ENCODE measurements at places on chromosomes 13 and 19.

DNA sequence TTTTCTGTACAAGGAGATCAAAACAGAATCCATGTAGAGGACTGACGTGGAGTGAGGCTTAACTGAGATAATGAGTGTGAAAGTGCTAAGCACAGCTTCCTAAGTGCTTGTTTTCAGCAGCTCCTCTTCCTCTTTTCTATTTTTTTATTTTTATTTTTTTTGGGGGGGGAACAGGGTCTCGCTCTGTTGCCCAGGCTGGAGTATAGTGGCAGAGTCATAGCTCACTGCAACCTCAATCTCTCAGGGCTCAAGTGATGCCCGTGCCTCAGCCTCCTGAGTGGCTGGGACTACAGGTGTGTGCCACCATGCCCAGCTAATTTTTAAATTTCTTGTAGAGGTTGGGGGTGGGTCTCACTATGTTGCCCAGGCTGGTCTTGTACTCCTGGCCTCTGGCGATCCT is 5.6 kb upstream of the FOSB start:
- DNase-seq = no peak

GRCh38 chr19:35775298-35776101 is at the start of gene ARHGAP33:
TSS of gene ARHGAP33 (plus strand) at chr19:35775564. CDS start at chr19:35775659, 95 bp downstream.
- DNase-seq = peak; percentile 98

DNA sequence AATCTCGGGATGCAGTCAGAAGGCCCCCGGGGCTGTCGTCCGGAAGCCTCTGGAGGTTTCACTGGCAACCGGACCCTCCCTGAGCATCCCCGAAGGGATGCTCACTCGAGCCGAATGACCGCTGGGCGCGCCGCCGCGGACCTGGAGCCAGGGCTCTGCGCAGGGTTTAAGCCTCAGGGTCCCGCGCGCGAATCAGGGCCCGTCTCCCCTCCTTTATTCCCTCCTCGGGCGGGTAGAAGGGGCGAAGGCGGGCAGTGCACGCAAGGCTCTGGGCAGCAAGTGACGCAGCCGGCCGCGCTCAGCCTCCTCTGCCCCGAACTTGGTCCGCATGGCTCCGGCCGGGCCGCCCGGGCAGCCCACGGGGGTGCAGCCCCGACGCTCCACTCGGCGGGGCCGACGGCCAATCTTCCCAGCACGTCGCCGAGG is 572 bp downstream of the SHISA2 start:
- peak; percentile 10 for DNase-seq

GRCh38 chr13:22287343-22287920 is 616.6 kb downstream of the FGF9 start:
- DNase-seq = no peak

- no peak for DNase-seq
These were observed 21.6 kb upstream of the SEMA6B start for GRCh38 chr19:4580961-4581665.

DNA sequence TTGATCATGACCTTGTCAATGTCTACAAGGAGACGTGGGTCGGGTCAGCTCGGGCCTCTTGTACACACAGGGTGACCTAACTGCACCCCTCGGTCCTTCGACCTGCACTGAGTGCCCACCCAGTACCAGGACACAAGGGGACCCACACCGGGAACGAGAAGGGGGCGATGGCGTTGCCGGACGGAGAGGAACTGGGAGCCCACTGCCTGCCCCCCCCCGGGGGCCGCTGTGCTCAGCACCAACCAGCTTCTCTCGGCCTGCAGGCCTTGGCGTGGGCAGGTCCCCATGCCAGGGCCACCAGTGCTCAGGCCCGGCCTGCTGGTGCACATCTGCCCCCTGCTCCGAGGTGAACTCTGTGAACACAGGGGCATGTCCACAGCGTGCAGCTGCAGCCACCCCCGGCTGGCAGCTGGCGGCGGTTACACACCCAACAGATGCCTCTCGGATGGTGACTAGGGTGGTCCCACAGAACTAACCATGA is 14.1 kb downstream of the CFD start:
- DNase-seq = no peak

GRCh38 chr13:98539666-98540065 is 37.2 kb downstream of the STK24 start:
- DNase-seq = no peak

- peak; percentile 79 for DNase-seq
These were observed at the start of gene RASA3 for GRCh38 chr13:114132419-114133121. TSS of gene RASA3 (minus strand) at chr13:114132623. CDS start at chr13:114132489, 134 bp downstream.

DNA sequence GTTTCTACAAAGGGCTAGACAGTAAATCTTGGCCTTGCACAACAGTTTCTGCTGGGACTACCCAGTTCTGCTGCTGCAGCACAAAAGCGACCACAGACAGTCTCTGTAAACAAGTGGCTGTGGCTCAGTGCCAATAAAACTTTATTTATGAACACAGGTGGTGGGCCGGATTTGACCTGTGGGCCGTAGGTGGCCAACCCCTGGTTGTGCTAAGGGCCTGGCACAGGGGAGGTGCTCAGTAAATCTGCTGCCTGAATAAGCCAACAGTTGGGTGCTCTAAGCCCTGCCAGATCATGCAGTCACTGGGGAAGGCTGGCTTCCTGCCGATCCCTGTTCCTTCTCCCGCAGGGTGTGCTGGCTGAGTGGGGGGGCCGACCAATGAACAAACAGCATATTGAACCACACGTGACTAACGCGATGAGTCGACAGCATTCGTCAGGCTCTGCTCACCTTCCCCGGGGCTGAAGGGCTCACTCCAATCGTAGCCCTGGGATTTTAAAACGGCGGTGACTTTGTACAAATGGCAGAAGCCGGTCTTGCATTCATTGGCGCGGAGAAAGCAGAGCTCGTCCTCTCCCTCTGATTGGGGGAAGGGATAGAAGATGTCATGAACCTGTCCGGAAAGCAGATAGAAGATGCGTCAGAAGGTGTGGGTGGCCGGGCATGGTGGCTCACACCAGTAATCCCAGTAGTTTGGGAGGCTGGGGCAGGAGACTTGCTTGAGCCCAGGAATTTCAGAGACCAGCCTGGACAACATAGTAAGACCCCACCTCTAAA is 24.3 kb upstream of the MYDGF start:
- DNase-seq = peak; percentile 92

DNA sequence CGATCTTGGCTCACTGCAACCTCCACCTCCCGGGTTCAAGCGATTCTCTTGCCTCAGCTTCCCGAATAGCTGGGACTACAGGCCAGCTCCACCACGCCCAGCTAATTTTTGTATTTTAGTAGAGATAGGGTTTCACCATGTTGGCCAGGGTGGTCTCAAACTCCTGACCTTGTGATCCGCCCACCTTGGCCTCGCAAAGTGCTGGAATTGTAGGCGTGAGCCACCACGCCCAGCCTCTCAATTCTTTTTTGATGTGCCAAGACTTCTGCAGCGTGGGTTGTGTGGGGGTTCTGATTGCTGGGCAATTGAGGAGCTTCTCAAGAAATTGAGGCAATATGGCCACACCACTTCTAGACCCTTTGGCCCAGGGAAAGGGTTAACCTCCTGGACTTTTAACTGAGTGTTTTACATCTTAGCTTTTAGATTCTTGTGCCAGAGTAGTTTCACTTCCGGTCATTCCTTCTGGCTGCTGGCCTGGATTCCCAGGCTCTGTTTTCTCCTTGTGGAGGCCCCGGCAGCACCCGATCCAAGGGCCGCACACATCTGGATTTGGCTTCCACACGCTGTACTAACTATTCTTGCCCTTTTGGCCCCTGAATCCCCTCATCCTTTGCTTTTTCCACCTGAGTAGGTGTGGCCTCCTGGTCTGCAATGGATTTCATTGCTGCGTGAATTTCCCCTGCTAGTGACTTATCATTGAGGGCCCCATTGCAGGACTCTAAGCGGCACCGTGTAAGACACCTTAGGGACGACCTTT is 14.7 kb downstream of the SMARCA4 start:
- no peak for DNase-seq

GRCh38 chr19:9881720-9882119 is 46.6 kb downstream of the PIN1 start:
- DNase-seq = no peak

- DNase-seq = no peak
These were observed 206.3 kb downstream of the RAP2A start for GRCh38 chr13:97640268-97640667.

DNA sequence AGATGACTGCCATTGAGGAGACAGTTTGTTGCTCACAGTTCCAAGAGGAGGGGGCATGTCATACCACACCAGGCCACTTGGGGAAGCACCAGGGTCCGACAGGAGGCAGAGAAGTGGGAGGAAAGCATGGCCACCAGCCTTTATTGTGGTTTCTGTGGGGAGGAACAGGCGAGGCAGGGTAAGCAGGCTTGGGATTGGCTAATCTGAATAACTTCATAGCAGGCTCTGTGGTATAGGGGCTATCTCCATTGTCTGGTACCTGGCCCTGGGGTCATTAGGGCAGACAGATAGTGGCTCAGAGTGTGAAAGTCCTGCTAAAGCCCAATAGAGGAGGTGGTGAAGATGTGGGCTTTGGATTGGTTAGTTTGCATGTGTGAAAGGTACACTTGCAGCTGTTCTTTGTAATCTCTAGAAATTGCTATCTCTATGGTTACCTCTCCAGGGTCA is 35.5 kb downstream of the CBY2 start:
- no peak for DNase-seq

DNA sequence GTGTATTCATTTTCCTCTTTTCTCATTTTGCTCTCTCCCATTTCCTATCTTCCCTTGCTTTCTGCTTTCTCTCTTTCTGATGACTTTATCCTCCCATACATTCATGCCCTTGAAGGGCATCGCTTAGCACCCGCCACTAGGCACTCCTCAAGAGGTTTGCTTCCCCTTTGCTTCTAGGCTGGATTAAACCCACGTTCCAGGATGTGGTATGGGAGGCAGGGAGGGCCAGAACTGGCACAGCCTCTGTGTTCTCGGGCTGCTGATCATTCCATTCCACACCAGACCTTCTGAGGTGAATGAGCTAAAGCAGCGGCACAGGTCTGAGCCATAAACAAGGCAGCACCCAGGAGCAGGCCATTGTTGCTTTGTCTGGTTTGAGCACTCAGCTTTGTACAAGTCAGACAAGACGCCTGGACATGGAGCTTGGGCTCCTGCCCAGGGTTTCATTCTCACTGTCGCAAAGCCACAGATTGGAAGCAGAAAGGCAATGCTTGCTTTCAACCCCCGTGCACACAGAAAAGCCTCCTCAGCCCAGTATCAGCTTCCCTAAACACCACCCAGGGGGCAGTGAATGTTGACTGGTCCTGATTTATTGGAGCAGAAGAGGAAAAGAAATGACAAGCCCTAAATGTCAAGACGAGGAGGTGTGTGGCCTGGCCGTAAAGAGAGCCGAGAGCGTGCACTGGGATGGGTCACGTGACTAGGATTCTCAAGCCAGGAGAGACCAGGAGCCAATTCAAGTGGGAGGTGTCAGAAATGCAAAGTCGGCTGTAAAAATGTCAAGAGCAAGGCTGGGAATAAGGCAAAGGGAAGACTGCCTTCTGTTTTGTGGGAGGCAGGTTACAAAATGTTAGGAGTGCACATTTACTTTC is 218.0 kb upstream of the SERP2 start:
- DNase-seq = peak; percentile 72

- no peak for DNase-seq
These were observed 221.3 kb upstream of the SLITRK6 start for GRCh38 chr13:86020351-86021002.

DNA sequence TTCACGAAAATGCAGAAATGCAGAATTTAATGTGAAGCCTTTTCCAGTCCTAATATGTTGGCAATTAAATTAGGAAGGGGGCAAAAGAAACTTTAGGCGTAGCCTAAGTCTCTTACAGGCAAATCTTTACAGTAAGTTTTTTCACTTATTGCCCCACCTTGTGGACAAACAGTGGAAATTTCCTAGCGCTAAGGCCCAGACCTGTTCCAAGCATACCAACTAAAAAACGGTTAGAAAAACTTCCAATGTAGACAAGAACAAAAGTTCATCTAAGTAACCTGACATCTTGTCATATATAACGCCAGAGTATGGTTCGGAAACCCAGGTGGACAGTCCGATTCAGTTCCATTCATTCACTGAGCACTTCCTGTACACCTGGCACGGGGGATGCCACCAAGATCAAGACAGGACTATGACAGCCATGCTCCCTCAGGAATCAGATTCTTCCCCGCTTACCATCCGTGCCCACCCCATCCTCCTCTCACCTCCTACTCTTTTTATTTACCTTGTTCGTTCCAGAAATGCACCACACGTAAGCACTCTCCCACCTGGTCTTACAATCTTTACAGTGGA is 4.9 kb downstream of the ZAR1L start:
- DNase-seq = peak; percentile 53

DNA sequence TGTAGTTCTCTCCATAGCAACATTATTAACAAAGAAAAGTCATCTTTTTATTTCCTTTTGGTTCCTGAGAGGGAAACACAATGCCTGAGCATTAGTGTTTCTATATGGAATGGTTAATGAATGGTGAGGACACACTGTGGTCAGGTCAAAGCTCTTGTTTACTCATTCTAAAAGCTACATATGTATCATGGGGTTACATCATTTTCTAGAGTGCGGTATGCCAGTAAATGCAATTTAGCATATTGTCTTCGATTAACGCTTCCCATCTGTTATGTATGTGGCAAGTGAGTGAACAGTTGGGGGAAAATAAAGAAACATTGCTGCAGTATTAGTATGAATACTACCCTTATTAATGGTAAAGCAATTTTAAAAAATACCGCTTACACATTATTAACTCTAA is 1152.2 kb upstream of the SPRY2 start:
- DNase-seq = no peak

- peak; percentile 51 for DNase-seq
These were observed 52.4 kb downstream of the LATS2 start for GRCh38 chr13:21009036-21009435.

GRCh38 chr13:32164622-32165268 is 133.2 kb downstream of the FRY start:
- peak; percentile 63 for DNase-seq

DNA sequence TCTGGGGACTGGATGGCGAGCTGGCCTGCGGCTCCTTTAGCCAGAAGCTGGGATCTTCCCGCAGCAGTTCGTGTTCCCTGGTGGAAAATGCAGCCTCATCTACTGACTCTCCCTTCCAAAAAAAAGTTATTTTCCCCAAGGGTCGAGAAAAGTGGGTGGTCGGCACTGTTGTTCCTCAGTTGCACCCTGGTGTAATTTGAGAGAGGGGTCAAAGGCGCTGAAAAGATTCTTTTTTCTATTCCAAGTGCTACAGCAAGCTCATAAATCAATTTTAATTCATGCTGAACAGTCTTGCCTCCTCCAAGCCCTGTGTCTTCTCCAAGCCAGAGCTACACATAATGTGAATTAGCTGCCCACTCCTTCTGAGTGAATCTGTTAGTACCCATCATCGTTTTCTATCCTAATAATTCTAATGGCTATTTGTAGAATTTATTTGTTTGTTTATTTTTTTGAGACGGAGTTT is 774 bp downstream of the SLC25A15 start:
- no peak for DNase-seq

DNA sequence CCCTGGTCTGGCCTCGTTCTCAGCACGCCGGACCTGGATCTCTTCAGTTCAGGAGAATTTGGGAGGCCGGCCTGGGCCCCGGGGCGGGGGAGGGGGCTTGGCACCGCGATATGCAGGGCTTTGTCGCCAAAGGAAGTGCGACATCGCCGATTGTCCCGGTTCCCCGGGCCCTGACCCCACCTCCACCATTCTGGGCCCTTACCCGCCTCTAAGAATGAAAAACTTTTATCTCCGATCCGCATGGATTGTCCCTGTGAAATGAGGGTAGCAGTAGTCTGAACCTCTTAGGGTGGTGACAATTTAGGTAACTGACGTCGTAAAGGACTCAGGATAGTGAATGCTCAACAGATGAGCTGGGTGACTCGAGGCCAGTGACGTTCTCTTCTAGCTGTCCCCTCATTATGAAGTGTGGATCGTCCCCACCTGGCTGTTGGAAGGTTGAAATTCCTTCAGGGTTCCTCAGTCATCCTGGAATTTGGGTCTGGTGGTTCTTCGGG is 650 bp downstream of the DDA1 start:
- DNase-seq = no peak

- peak; percentile 46 for DNase-seq
These were observed 6.4 kb upstream of the RASL11A start for GRCh38 chr13:27264181-27264580.

GRCh38 chr13:27920677-27921420 is 1.0 kb downstream of the PDX1 start:
- DNase-seq = no peak

All from Ammon's horn (tissue), 1 donor.